ENCODE measurements at places on chromosomes 4 and X.

GRCh38 chr4:18020671-18021469 lies 685 bp downstream of the LCORL start:
- peak; percentile 33 for DNase-seq

DNA sequence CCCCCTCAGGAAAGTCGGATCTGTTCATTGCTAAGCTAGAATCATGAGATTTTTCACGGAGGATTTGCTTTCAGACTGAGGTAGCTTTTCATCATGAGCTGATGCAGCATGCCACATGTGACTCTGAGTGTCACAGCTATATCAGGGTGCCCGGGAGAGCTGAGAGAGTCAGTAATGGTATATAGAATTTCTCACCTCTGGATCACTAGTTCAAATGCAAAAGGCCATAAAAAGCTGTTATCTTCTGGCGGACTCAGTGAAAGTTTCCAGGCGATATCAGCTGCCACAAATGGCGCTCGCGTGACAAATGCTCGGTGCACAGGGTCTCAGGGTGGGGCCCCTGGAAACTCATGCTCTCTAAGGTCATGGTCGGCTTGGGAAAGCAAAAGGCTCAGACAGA lies 150.1 kb downstream of the DHX15 start:
- DNase-seq = no peak

GRCh38 chr4:136934601-136935000 lies 597.7 kb downstream of the PCDH18 start:
- no peak for DNase-seq

- no peak for DNase-seq
Observed at GRCh38 chrX:69603566-69604194, 12.2 kb upstream of the EDA start.
